ENCODE measurements at places on chromosomes 1 and 21.

GRCh38 chr1:112397841-112398240, 1.8 kb downstream of the CTTNBP2NL start:
- no peak for DNase-seq

GRCh38 chr1:75092141-75092540, 42.0 kb upstream of the LHX8 start:
- no peak for DNase-seq

DNA sequence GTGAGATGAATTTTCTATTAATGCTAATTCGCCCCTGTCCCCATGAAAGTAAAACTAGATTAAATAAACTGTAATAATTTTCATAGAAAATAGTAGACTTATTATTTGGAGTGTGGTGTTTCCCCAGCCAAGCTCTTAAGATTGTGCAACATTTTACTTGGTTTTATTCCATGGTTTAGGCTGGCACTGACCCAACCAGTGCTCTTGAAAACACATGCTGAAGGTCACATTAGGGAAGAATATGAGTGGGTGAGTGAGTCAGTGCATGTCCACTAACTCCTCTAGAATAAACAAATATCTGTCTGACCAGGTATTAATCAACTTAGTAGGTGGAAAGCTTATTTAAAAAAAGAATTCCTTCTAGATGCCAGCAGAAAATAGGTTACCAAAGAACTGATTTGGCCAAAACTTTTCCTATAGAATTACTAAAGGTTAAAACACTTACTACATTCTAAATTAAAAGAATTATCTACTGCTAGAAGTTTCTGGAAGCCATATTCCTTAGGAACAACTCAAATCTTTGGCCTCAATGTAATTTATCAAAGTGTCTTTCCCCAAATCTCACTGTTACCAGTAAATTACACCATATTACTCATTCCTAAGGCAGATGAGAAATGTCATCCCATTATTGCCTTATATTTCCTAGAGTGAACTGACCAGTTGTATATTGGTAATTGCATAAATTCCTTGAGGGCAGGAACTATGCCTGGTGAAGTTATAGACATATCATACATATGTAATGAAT, 89.7 kb upstream of the RGS1 start:
- DNase-seq, result no peak

DNA sequence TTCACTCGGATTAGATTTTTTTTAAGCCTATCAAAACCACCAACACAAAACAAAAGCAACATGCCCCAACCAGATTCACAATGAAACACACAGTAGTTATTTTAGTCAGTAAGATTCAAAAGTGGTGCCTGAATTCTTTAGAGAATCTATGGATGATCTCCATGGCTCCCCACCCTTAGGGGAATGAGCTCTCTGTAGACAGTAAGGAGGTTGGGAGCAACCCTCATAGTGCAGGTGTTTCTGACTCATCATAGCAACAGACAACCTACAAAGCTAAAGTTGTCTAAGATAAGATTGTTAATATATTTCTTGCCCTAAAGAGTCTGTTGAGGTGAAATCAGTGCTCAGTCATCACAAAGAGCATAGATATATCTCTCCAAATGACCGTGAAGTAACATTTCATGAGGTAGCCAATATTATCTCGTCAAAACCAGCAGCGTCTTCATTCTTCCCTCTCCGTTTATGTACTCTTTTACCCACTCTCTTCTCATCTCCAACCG, 78.3 kb downstream of the ADAMTS1 start:
- DNase-seq, result no peak
